ENCODE measurements at places on chromosomes 11 and 22.

GRCh38 chr11:114208377-114208776 is 87.8 kb upstream of the NNMT start:
- DNase-seq, result no peak

DNA sequence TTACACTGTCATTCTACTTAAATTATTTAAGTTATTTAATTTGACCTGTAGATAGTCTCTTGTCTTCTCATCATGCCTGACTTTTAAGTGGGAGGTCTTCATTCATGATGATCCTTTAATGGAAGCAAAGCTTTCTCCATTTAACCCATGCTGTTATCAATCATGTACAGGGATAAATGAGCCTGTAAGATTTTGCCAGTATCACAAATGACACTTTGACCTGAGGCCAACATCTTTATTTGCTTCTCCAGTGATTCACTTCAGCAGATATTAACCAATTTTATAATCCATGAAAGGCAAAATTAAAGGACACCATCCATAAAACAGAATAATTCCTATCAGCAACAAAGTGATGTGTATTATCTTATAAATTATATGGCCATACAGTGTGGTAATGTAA is 7.7 kb downstream of the CCDC73 start:
- DNase-seq, result no peak

- DNase-seq, result no peak
Measured at GRCh38 chr22:19779685-19780268, 19.2 kb downstream of the TBX1 start.

DNA sequence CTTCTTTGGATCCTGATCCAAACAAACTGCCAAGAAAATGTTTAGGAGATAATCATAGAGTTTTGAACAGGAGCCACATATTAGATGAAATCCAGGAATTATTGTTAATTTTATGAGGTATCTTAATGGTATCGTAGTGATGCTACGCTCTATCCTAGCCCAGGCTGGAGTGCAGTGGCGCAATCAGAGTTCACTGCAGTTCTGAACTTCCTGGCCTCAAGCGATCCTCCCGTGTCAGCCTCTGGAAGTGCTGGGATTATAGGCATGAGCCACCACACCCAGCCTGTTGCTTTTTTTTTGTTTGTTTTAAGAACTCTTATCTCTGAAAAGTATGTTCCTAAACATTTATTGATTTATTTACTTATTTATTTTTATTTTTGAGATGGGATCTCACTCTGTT is 2.4 kb downstream of the GSTT4 start:
- DNase-seq, result no peak

GRCh38 chr11:7635137-7635536 is 38.2 kb downstream of the CYB5R2 start:
- DNase-seq, result no peak

DNA sequence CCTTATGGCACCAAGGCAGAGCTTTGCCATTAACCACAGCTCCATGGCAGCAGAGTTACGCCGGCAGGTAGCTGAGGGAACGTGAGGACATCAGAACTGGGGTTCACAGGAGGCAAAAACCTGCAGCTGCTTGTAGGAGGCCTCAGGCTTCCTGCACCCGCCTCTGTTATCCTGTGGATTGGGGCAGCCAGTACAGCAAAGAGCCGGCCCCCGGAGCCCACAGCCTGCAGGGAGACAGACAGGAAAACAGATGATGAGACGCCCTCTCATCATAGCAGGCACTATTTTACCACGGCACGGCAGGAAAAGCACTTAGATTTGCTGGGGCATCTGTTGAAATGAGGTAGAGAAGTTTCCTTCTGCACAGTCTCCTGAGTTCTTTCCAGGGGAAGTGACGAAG is 870.3 kb downstream of the TBC1D22A start:
- no peak for DNase-seq

- DNase-seq, result no peak
Measured at GRCh38 chr11:19762266-19762665, 49.6 kb downstream of the NAV2 start.

- DNase-seq, result no peak
Measured at GRCh38 chr11:111944651-111945051, 7.5 kb downstream of the DIXDC1 start.

GRCh38 chr22:23829845-23830372 is 8.9 kb downstream of the DERL3 start:
- DNase-seq, result no peak

- DNase-seq, result no peak
Measured at GRCh38 chr22:27311698-27312550, 489.6 kb downstream of the MN1 start.

- no peak for DNase-seq
Measured at GRCh38 chr11:96203567-96204365, 139.2 kb downstream of the MAML2 start.

DNA sequence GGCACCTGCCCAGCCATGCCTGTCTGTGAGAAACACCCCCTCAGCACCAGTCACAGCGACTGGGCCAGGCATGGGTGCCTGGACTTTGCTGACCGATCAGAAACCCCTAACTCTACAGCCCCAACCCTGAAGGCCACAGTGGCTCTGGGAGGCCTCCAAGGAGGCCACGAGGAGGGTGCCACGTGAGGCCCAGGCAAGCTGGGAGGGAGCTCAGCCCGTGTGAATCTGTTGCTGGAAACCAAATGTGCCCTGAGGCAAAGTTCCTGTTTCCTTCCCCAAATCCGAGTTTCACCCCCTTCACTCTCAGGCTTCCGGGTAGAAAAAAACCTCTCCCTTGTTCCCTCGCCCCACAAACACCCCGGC is 1.3 kb downstream of the UNC93B1 start:
- no peak for DNase-seq

- DNase-seq, result no peak
Measured at GRCh38 chr22:27129266-27129665, 471.9 kb downstream of the MIAT start.

DNA sequence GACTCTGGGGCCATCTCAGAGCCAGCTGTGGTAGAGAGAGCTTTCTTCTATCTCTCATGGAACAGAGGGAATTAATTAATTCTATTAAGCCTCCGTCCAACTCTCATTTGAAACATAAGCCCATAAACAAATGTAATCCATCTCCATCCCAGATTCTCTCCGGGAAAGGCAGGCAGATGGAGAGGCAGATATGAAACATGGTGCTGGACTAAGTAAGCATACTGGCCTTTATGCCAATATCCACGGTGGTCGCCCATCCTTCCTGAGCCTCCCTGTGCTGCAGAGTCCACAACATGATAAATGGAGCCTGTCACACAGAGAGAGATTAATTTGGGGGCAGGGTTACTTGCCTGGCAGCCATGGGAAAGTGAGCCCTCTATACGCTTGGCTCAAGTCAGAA is 44.8 kb downstream of the PRR5L start:
- no peak for DNase-seq

DNA sequence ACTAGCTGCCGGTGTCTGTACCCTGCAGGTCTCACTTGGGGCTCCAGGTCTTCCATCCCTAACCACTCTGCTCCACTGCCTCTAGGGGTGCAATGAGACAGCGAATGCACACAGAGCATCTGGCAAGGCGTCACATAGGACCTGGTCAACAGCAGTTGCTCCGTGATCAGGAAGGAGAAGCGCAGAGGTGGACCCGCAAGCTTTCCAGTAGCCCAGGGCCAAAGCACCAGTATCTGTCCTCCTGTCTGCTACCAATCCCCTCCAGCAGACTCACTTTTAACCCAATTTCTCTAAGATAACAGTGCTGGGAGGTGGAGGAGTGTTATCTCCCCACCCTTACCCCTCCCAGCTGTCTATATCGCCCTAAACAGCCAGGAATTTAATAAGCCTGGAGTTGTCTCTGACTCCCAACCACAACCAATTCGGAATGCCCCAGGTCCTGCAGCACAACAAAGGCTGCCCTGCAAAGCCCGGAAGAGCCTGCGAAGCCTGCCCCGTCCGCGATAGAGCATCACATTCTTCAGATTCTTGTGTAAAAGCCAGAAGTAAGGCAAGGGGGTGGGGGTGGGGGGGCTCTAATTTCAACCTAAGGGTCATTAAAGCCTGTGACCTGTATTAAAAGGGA is 19.3 kb downstream of the MYH9 start:
- DNase-seq, result no peak

GRCh38 chr11:95700471-95700817 is 89.1 kb downstream of the FAM76B start:
- DNase-seq, result no peak

- DNase-seq, result no peak
Measured at GRCh38 chr22:35677460-35678187, 29.4 kb downstream of the APOL6 start.

- DNase-seq, result no peak
Measured at GRCh38 chr11:24457985-24458384, 38.9 kb upstream of the LUZP2 start.

- no peak for DNase-seq
Measured at GRCh38 chr11:120086651-120087050, 51.3 kb downstream of the TRIM29 start.

DNA sequence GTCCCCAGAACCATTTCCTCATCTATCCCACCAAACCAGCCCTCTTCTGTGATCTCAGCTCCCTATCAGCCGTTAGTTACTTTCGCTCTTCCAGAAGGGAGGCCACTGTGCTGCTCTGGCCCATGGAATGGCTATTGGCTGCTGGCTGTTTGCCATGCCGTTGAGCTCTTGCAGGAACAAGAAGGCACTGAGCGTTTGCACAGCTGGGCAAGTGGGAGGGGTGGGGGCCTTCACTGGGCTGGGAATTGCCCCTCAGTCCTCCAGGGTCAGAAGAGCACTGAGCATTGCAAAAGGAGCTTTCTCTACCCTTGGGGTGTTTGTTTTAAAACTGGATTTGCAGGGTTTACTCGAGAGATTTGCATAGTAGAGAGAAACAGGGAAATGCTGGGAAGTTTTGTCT is 129.0 kb upstream of the PARVA start:
- no peak for DNase-seq

DNA sequence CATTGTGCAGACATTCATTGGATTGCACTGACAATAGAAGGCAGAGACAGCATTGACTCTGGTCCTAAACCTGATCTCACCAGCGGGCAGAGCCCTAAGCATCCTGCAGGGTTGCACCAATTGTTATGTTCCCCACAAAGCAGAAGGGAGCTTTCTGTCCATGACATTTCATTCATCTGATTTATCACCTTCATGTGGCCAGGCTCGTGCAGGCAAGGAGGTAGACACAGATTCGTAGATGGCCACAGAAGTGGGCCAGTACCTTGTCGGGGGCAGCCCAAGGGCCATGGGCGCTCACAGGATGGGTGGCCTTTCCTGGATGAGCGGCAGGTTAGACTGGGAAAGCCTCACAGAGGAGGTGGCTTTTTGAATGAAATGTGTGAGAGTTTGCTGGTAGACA is 2.9 kb downstream of the TSKU start:
- no peak for DNase-seq

DNA sequence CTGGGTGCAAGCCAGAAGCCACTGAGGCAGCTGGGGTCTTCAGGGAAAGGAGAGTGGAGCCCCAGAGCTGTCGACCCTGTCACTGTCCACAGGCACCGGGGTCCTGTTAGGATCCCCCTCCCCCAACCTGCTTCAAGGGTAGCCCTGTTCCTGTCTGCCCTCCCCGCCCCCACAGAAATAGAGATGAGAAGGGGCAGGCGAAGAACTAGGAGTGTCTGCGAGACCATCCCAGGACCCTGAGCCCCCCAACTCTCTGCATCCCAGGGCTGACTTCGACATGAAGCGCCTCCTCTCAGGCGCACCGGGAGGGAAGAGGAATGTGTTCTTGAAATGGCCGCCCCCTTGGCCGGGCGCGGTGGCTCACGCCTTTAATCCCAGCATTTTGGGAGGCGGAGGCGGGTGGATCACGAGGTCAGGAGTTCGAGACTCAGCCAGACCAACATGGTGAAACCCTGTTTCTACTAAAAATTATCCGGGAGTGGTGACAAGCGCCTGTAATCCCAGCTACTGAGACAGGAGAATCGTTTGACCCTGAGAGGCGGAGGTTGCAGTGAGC is 607 bp upstream of the ZNF70 start:
- DNase-seq, result no peak

- no peak for DNase-seq
Measured at GRCh38 chr22:45127866-45128265, 35.9 kb upstream of the NUP50 start.

GRCh38 chr11:112588252-112588694 is 327.6 kb upstream of the PLET1 start:
- no peak for DNase-seq

DNA sequence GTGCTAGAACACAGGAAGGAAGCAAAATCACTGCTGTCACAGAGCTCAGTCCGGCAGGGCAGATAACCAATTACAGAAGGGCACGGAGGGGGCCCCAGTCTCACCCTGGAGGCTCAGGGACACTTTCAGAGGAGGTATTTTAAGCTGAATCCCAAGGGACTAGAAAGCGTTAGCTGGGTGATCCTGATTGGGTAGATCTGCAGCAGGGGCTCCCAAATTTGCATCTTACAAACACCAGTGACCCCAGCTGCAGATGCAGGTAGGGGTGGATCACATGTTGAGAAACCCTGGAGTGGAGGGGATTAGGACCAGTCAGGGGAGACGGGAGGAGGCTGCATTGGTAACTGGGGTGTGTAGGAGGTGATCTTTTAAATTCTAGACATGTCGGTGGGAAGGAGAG is 91.4 kb downstream of the CSNK2A3 start:
- no peak for DNase-seq

DNA sequence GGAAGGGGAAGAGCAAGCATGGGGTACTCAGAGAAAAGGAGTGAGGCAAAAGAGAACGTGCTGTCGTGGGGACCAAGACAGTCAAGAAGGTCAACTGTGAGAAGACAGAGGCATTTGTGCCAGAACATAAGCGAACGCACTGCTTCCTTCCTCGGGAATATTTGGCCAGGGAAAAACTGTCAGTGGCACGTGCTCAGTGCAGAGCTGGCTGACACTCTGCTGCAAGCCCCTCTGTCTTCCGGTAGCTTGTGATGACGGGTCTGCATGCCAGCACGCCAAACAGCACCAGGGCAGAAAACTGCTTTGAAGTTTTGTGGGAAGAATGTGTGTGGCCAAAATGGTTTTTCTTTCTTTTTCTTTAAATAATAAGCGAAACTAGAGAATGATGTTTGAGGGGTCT is 60.6 kb downstream of the SMCO4 start:
- no peak for DNase-seq

- no peak for DNase-seq
Measured at GRCh38 chr22:27554106-27554811, 247.3 kb downstream of the MN1 start.

DNA sequence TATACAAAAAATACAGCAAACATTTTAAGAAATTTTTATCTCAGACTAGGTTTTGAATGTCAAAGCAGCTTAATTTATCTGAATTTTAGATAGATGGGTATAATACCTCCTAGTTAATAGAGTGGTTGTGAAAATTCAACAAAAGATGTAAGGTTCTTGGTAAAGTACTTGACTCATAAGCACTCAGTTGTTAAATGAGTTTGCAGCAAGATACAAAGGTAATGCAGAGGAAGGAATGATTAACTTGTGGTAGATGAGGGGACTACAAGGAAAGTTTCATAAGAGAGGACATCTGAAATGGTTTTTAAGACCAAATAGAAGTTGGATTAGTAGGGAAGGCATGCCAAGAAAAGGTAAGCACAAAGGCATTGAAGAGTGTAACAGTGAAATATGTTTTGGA is 37.4 kb downstream of the PPME1 start:
- no peak for DNase-seq
